ENCODE measurements at places on chromosomes 3 and 15.

- DNase-seq = no peak
Observed at GRCh38 chr3:184784731-184785500, 27.1 kb upstream of the VPS8 start.

DNA sequence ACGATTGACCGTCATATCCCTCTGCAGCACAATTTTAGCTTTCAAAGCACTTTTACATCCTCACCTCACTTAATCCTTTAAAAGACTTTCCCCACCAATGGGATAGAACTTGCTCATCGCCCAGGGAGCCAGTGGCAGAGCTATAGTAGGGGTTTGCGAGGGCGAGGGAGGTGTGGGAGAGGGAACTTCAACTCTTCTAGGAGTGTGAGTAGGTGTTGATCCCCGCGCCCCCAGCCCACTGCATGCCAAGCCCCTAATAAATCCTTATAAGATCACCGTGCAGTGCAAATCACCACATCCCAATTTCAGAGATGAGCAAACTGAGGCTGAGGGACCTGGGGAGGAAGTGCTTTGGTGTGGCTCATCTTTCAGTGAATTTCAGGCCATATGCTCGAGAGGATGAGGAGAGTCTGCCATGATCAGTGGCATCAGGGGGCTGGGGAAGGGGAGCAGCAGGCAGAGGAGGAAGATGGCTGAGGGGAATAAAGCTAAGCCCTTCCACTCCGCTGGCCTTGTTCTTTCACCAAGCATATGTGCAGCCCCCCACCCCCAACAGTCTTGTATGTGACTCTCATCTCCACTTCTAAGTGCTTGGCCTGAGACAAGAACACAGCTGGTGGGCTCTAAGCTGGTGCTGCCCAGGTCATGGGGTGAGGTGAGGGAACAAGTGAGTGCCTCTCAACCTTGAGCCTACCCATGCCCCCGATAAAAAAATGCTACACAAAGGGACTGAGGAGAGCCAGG is 5.1 kb downstream of the INSYN1 start:
- DNase-seq = no peak

DNA sequence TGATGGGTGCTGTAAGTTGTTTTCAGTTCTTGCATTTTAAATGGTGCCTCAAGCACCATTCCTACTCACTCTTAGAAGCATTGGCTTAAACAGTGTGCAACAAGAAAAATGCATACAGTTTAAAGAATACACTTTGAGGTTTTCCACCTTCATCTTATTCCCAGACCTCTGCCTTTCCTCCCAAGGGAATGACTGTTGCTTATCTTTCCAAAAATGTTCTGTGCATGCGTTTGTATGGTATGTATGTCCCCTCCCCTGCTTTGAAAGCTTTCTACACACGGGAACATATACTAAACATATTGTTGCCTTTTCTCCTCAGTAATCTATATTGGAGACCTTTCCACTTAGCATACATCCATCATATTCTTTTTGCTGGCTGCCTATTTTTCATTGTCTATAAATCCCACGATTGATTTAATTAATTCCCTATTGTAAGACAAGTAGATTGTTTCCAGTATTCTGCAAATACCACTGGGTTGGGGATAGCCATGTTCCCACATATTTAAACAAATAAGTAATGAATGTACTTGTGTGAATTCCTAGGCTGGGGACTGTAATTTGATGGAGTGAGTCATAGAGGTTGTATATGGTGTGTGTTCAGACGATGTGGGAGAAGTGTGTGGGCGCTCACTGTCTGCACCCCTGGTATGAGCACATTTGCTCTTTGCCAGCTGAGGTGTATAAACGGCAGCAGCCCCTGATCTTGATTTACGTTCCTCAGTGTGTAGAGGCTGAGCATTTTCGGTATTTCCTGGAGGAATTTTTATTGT is 5.8 kb downstream of the TRAK1 start:
- no peak for DNase-seq

- DNase-seq = no peak
Observed at GRCh38 chr3:65587650-65588439, 450.9 kb downstream of the MAGI1 start.

DNA sequence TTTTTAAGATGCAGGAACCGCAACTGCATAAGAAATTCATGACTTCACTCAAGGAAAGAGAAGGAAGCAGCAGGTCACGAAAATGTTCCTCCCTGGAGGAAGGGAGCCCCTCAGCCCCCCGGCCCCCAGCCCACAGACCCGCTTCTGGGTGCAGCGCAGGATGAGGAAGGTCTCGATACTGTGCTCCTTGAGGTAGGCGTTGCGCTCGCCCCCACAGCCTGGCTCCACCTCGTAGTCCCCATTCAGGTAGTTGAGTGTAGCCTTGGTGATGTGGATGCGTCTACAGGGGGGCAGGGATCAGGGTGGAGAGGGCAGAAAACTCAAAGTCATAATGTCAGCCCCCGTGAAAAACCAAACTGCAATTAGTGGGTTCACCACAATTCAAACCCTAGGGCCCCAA is 121.4 kb downstream of the ADCY5 start:
- no peak for DNase-seq

GRCh38 chr15:97728791-97729190 is 231.7 kb upstream of the ARRDC4 start:
- no peak for DNase-seq

DNA sequence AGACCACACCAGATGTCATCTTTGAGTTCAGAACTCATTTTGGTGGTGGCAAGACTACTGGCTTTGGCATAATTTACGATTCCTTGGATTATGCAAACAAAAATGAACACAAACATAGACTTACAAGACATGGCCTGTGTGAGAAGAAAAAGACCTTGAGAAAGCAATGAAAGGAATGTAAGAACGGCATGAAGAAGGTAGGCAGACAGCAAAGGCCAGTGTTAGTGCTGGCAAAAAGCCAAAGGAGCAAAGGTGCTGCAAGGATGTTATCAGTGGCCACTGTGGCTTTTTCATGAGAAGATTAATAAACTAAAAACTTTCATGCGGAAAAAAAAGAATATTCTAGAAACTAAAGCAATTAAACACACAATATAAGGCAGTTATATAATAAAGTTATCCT is 21.9 kb downstream of the AAGAB start:
- no peak for DNase-seq

- DNase-seq = no peak
Observed at GRCh38 chr3:100214574-100214964, 46.2 kb upstream of the TBC1D23 start.

DNA sequence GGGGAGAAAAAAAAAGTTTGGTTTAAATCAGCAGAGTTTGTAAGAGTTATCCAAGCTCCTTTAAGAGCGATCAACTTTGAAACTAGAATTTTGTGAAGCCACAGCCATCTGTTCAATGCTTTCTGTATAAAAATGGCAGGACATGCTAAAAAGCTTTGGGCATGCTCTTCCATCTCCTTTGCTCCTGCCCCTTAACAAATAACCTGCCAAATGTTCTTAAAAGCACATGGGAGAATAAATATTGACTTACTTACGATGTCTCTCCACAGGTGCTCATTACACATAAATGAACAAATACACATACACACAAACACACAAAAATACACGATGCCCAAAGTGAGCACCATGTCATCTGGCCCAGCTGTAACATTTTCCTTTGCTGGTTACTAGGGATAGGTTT is 211.8 kb upstream of the DPH6 start:
- no peak for DNase-seq

GRCh38 chr3:120193554-120193953 is 91.5 kb downstream of the GPR156 start:
- no peak for DNase-seq

GRCh38 chr15:73141216-73141900 is 89.1 kb downstream of the NEO1 start:
- DNase-seq = no peak

DNA sequence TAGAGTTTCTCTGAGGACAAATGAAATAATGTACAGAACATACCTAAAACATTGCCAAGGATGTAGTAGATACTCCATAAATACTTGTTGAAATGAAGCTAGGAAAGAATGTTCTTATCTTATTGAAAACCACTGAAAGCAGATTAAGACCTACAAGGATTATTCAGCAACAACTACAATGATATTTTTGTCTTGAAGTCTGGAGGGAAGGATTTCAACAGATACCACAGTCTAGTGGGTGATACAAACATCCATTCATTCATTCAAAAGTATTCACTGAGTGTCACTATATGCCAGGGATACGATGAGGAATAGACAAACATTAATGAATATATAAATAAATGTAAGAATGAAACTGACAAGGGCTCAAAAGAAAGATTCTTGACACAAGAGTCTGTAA is 74.7 kb upstream of the THBS1 start:
- DNase-seq = no peak

DNA sequence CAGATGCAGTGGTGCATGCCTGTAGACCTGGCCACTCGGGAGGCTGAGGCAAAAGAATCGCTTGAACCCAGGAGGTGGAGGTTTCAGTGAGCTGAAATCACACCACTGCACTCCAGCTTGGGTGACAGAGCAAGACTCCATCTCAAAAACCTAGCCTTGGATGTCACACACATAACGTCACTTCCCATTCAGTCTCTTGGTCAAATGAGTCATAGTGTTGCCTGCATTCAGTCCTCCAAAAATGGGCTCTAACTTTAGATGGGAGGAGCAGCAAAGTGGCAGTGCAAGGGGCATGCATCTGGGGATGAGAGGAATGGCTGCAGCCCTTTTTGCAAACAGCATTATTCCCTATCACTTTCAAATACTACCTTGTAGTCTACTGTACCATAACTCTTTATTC is 62.9 kb upstream of the AGBL1 start:
- DNase-seq = no peak

DNA sequence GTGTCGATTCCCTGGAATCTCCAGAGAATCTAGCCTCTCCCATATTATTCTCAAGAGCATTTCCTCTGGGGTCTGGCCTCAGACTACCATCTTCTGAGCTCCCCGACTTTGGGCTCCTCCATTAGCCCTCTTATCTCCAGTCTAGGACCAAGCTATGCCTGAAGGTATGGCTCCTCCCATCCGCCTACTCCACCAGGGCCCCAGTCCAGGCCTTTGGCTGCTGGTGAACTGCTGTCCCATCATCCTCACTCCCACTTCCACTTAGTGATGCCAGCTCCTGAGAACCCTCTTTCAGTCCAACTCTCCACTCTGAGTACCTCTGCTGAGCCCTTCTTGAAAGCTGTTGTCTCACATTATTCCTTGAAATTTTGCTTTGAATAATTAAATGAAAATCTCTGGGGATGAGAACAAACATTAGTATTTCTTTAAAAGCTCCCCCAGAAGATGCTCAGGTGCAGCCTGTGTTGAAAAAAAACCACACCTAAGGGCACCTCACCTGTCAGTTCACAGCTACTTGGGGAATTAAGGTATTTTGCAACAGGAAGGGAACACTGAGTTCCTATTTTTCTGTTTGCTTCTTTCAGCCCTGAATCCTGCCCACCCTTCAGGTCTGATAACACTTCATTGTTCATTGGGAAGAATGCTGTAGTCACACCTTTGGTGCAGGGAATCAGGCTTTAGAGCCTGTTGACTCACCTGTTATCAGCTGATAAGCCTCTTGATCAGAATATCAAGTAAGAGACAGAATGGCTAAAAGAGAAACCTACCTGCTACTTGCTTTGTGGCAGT is 9.5 kb downstream of the CLDN18 start:
- DNase-seq = no peak

GRCh38 chr3:112353365-112353764 is 20.4 kb downstream of the CD200 start:
- no peak for DNase-seq

- no peak for DNase-seq
Observed at GRCh38 chr3:136380530-136380929, 130.4 kb downstream of the PCCB start.

- no peak for DNase-seq
Observed at GRCh38 chr3:126484148-126484547, 8.5 kb upstream of the ZXDC start.

GRCh38 chr3:10238345-10239183 is 9.7 kb upstream of the TATDN2 start:
- peak; percentile 25 for DNase-seq

DNA sequence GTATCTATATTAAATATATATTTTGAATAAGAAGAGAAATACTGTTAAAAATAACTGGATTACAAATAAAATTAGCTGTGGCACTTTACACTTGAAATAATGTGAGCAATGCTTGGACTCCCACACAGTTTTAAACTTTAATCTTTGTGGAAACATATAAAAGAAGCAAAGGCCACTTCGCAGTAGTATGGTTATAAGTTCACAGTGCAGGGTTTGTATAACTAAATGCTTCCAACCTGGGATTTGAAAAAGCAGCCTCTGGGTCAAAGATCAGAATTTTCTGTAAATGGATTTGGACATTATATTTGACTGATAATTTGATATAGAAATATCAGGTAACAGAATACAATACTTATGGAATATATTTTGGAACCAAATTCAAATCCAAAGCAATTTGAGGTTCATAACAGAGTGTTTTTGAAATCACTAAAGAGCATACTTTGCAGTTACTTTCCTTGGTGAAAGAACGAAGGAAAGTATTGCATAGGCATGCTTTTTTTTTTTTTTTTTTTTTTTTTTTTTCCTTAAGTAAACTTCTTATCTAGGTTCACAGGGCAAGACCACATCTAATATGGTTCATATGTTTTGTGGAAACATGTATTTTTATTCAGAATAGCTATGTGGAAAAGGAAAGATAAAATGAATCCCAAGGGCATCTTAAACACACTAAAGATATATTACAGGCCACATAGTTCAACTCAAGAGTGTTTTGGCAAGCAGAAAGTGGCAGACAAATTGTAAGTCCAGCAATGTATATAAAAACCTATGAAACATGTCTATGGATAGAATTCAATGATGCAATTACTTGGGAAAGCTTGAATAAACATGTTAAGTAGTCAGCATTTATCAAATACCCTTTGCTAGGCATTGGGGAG is 47.1 kb upstream of the SGO1 start:
- DNase-seq = no peak

DNA sequence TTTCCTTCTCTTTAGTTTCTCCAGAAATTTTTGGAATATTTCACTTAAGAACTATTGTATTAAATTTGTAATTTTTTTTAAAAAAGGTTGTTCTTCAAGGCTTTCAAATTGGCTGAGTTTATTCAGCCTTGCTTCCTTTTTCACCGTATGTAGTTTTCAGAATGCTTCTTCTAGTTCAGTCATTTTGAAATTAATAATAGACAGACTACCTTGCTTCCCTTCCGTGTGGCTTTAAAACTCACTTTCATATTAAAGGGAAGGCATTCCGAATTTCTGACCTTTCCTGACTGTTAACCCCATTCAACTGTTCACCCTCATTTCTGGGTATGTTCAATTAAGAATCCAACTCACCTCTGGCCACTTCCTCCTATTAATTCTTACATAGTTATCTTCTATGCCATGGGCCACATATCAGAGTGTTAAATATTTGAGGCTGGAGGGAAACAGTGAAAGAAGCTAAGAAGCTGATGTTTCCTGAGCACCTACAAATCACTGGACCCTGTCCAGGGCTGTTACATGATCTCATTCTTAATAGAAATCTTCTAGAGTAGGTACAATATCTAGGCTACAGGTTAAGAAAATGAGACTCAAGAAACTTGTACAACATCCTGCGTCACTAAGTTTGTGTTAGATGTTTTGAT is 237.5 kb downstream of the P3H2 start:
- no peak for DNase-seq

GRCh38 chr3:151873398-151873797 is at the start of gene SUCNR1:
Gene SUCNR1 (plus strand): TSS chr3:151873643. CDS start chr3:151879893, 6,250 bp downstream.
- DNase-seq = no peak

Data from activated gamma-delta T cell treated with anti-CD3 and anti-CD28 coated beads, Interleukin-2, amount 50 U/mL, for 16 hours (primary cell).